Inflammatory macrophage treated with lipopolysaccharide for 1 hour (primary cell): ENCODE measurements at places on chromosomes 5 and 9.
A peak's percentile ranks its signal among the peaks of the same experiment; 100 is the strongest.

DNA sequence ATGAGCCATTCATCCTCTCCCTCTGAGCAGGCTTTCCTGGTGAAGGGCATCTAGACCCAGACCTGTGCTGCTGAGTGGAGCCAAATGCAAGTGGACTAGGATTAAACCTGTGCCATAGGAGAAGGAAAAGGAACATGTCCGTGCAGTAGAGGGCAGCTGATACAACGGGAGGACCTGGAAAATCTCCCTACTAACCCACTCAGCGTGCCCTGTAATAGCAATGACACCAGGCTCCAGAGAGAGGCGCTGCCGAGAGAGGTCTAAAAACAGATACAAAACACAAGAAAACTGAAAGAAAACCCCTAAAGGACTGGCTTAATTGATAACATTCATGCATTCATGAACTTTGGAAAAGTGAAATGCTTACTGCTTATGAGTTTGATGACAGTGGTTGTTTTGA lies 60.8 kb downstream of the PFDN1 start:
- no peak for DNase-seq

- peak; percentile 89 for DNase-seq
These were observed 31.8 kb upstream of the ORM1 start for GRCh38 chr9:114291064-114291474.

GRCh38 chr9:136675477-136676296 lies 11.6 kb downstream of the AGPAT2 start:
- no peak for DNase-seq

DNA sequence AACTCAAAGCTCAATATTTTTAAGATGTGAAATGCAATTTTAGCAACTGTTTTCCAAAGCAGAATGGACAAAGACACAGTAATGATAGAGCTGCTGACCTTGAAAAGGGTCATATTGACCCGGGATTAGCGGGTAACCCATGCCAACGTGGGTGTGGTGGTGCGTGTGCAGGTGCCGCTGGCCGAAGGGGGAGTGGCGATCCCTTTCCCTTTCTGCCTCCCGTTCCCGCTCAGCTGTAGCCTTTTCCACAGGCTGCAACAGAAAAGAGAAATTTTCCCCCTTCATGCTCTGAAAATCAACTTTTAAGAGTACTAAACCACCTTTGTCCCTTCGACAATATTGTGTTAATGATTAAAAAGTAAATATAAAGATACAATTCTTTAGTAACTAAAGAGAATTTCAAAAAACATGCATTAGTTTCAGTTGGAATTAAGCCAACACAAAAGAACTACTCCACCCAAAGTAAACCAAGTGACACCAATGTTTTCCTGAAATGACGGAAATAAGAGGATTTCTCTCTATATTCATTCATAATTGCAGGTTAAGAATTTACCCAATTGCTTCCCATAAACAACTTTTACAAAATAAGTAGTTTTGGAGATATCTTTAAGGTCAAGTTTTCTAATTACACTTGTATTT lies 105.2 kb downstream of the ZNF608 start:
- no peak for DNase-seq

DNA sequence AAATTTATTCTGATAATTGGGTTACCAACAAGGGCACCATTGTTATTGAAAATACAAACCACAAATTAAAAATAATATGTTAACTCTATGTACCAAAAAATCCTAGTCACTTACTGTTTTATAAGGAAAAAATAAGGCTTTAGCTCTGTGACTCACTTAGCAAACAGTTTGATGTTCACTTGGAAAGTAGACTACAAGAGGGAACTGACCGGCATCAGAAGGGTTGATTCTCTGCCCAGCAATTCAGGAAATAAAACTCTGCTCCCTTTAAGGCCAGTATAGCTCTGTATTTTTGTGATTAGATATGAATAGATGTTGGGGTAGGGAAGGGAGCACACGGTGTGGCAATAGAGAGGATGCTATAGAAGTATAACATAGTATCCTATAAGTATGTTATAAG lies 671.3 kb downstream of the LRRC70 start:
- DNase-seq = no peak

- DNase-seq = no peak
These were observed 170.6 kb upstream of the TRIM32 start for GRCh38 chr9:116516456-116516855.

DNA sequence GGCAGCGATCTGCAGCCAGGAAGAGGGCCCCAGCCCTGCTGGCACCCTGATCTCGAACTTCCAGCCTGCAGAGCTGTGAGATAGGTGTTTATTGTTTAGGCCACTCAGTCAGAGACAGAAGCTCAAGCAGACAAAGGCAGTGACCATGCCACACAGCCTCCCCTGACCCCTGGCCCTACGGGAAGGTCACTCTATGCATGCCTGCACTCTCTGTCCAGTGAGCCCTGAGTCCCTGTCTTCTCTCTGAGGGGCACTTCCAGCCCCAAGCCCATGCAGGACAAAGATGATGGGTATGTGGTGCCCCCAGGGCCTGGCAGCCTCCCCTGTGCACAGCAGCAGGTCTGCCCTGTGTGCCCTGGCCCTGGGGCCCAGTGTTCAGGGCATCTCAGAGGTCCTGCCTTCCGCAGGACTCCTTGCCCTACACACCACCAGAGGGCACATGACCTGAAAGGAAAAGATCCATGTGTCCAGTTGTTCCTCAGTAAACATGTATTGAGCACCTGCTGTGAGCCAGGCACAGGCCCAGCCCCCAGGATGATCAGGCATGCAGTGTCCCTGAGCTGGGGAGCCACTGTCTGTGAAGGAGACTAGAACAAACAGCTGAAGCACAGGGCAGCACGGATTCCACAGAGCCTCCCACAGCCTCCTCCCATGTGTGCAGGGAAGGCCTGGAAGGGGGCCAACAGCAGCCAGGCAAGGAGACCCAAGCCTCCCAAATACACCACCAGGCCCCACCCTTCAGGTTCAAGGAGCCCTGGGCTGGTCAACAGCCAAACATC lies 109.3 kb downstream of the ATPSCKMT start:
- no peak for DNase-seq

GRCh38 chr5:131463656-131464055 lies 171.4 kb downstream of the RAPGEF6 start:
- peak; percentile 18 for DNase-seq

GRCh38 chr5:101783241-101784013 lies 512.7 kb downstream of the SLCO4C1 start:
- DNase-seq = no peak

GRCh38 chr5:9409413-9409960 lies 136.4 kb downstream of the SEMA5A start:
- no peak for DNase-seq

DNA sequence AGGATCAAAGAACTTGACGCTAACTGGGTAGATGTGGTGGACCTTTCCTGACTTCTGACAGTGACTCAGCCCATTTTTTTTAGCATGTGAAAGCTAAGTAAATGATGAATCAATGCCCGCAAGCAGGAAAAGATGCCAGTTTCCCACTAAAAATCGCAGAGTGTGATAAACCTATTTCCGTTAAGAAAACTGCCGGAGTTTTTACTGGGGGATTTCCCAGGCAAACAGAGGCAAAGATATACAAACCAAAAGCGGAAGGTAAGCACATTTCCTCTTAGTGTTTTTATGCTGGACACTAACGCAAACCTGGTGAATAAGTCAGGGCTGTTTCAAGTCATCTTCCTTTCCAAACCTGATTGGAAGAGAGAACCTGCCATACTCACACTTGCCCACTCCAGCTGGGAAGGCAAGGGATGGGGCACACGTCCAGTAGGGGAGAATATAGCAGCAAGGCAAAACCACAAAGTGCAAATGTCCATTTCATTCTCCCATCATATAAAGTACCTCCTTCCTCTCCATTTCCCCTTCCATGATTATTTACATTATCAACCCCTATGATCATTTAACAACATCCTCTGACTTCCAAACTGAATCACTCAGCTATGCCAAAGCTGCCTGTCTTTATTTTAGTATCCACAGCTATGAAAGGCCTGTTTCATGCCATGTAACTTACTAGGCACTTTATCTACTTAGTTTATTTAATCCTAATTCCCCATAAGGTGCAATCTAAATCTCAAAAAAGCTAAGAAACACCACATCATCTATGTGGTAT lies 349.7 kb upstream of the RFX3 start:
- DNase-seq = peak; percentile 35

GRCh38 chr5:135005076-135005475 lies 29.0 kb downstream of the PITX1 start:
- DNase-seq = no peak

GRCh38 chr5:103120607-103121200 lies 603 bp downstream of the PPIP5K2 start:
- DNase-seq = peak; percentile 27

GRCh38 chr5:58081435-58081834 lies 378.5 kb downstream of the PLK2 start:
- no peak for DNase-seq

DNA sequence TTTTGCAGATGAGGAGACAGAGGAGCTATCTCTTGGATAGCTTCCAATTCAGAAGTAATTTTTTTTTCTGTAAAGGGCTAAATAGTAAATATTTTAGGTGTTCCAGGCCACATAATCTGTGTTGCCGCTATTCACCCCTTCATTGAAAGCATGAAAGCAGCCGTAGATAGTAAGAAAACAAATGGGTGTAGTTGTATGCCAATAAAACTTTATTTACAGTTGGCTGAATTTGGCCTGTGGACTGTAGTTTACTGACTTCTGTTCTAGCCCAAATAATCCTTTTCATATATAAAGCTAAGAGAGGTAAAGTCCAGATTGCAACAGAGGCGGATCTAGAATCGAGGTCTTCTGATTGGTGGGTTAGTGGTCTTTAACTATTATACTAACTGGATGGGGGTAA lies 128.9 kb downstream of the SLF1 start:
- no peak for DNase-seq

GRCh38 chr5:127515693-127516440 lies 1.6 kb upstream of the PRRC1 start:
- DNase-seq = no peak

DNA sequence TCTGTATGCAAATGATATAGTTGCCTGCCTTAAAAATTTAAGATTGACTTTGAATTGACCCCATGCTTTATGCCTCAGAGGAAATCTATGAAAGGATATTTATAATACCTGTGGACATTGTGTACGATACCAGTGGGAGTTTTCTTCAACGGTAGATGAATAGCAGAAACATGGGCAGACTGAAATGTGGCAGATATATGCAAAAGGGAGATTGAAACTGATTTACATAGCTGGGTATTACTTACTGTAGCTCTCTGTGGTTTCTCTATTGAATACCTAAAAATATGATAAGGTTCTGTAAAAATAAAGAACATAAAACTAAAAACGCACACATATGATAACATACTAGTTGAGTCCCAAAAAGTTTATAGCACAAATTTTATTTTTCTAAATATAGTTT lies 345.2 kb upstream of the PCSK5 start:
- no peak for DNase-seq

GRCh38 chr9:134752471-134753168 lies 111.0 kb downstream of the COL5A1 start:
- DNase-seq = no peak

GRCh38 chr5:178384816-178385495 lies 152.4 kb upstream of the PHYKPL start:
- DNase-seq = peak; percentile 27

DNA sequence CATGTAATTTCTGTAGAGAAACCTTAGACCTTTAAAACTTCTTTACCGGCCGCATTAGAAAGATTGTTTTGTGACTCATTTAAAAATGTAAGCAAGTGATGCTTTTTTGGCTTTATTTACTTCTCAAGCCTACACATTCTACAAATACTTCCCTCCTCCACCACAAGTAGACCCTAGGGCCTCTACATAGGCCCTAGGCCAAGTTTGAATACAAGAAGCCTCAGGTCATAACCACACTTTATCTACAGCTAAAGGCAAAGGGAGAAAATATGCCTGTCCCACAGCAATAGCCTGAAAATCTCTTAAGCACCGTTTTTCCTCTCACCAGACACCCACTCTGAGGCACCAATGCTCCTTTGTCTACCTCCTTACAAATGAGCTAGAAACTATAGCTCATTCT lies 53.9 kb downstream of the CSNK1A1 start:
- no peak for DNase-seq

GRCh38 chr9:93902780-93903655 lies 52.1 kb downstream of the BARX1 start:
- DNase-seq = no peak

- DNase-seq = no peak
These were observed 43.8 kb downstream of the SLC38A9 start for GRCh38 chr5:55668356-55668755.

- no peak for DNase-seq
These were observed 17.0 kb downstream of the WNK2 start for GRCh38 chr9:93200989-93201334.

DNA sequence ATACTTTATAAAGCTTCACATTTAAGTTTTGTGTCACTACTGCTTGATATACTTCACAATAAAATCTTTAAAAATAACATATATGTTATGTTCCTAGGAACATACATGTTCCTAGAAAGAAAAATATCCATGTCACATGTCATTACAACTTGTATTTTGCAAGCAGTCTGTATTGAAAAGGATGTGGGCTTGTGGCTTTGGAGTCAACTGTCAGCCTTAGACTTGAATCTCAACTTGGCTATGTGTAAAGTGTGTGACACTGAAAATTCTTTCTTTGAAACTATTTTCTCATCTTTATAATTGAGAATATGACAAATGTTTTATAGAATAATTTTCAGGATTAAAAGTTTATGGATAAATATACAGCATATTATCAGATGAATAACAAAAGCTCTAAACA lies 273.1 kb downstream of the KIAA0825 start:
- no peak for DNase-seq

DNA sequence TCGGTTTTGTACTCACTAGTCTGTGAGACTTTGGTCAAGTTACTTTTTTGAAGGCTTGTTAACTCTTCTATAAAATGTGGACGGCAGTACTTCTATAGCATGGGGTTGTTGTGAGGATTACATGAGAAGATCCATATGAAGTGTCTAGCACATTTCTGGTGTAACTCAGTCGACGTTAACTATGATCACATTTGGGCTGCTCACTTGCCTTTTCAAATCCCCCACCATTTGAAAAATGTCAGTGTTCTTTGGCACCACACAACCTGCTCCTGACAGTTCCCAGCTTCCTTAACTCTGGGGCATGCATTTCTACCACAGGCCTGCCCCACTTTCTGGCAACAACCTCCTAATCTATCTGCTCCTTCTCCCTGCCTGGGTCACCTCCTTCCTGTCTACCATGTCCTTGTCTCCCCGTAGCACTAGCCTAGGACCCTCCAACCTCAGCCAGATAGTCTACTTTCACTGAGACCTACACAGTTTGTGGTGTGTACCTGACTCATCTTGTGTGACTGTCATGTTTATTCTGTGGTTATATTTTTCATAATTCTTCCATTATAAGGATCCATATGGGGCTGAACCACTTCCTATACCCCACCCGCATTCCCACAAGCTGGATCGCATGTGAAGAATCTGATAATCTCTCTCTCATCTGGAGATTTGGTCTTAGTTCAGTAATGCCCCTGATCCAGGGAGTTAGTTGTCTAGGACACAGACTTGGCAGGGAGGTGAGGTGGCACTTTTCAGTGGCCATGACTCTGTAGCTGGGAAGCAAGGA lies 30.2 kb upstream of the BASP1 start:
- no peak for DNase-seq

- DNase-seq = no peak
These were observed 35.6 kb upstream of the NEK6 start for GRCh38 chr9:124222109-124222508.

- peak; percentile 86 for DNase-seq
These were observed at the start of gene ALDH1B1 for GRCh38 chr9:38392235-38393127. ALDH1B1 (plus strand) TSS chr9:38392702; CDS start chr9:38395749, 3,047 bp downstream.
